NCI-H1092 (cell line): ENCODE measurements at places on chromosomes 4 and X.

- no peak for DNase-seq
Measured at GRCh38 chr4:65667506-65668041, 2.7 kb downstream of the EPHA5 start.

GRCh38 chr4:140996766-140997165 is 136.5 kb downstream of the RNF150 start:
- DNase-seq = no peak

DNA sequence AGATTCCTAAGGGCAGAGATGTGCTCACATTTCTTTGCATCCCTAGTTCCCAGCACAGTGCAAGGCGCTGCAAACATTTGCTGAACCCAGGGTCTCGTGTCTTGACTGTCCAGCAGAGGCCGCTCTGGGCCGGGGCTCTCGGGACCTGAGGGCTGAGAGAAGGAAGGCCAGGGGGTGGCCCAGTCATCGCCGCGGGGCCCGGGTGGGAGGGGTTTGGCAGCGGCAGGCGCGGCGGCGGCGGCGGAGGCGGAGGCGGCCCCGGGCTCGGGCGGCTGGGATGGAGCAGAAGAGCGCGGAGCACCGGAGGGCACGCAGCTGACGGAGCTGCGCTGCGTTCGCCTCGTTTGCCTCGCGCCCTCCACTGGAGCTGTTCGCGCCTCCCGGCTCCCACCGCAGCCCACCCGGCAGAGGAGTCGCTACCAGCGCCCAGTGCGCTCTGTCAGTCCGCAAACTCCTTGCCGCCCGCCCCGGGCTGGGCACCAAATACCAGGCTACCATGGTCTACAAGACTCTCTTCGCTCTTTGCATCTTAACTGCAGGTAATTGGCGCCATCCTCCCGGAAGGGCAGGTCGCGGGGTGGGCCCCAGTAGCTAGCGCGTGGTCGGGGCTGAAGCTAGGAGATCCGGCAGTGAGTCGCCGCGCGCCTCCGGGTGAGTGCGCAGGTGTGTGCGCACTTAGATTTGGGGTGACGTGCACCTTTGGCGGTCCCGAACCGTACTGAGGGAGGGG is at the start of gene PARM1:
Gene PARM1, plus strand, starts transcription at position 285 of the 730 bp plus-strand sequence. Its CDS starts 212 bp downstream, at position 497.
- no peak for DNase-seq

DNA sequence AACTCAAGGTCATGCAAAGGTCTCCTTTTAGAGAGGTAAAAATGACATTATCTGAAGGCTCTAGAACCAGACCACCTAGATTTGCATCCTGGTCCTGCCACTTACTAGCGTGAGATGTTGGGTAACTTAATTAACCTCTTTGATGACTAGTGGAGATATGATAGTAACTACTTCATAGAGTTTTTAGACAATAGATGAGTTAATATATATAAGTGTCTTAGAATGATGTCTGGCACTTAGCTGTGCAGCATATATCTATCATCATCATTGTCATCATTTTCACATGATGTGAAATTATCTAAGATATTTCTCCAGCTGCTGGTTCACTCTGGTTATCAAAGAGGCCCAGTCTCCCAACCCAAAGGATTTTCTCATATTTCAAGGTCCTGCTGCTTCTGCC is 126.1 kb upstream of the DCLK2 start:
- DNase-seq = no peak

DNA sequence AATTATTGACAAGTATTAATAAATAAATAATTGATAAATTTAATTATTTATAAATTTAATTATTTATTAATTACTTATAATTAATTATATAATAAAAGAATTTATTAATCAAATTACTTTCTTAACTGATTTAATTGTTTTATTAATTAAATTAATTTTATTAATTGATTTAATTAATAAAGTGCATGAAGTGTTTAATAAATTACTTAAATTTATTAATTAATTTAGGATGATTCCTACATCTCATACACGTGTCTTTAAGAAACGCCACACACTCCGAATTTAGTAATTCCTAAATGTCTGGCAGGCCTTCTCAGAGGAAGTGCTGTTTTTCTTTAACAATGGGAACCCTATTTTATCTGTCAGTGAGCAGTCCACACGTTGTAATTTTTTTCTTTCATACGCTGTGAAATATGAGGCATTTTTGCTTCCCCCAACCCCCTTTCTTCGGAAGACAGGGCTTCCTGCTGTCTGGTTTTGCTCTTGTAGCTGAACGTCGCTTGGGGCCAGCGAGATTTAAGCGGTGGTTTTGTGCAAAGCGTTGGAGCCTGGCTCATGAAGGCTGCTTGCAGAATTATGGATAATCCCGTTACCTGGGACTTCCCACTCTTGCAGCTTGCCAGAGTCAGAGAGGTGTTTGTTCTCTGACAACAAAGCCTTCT is 46.8 kb downstream of the CRLF2 start:
- DNase-seq = no peak

DNA sequence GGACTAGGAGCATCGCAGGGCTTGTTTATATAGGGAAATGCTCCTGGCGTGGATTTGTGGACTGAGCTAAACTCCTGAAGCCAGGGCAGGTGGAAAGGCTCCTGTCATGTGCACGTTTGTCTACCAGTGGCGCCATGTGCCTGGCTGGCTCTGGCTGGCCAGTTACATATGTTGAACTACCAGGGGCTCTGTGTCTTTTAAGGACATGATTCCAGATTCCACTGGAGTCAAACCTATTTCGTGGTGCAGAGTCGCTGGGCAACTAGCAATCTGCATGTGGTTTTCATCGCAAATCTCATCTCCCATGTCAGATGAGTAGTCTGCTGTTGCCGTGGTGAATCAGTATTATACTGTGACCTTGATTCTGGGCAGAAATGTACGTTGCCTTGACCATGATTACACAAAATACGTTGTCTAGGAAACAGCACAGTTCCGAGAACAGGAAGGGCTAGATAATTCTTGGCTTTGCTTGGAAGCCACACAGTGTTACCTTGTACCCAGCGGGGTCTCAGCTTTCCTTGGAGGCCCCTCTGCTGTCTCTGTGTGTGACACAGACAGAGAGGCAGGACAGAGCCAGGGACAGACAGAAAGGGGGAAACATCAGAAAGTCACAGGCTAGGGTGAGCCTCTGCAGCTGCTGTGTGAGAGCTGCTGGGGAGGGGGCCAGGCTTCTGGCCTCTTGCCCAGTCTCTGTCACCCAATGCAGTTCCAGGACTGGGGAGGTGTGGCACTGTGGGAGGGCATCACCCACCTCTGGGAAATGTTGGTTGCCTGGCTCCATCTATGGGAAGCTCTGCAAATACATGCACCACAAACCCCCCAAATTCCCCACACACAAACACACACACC is 19.2 kb downstream of the PNMA6E start:
- DNase-seq = peak; percentile 86

- no peak for DNase-seq
Measured at GRCh38 chr4:3268395-3269104, 19.6 kb downstream of the MSANTD1 start.

- no peak for DNase-seq
Measured at GRCh38 chr4:101199507-101200285, 147.6 kb downstream of the PPP3CA start.

DNA sequence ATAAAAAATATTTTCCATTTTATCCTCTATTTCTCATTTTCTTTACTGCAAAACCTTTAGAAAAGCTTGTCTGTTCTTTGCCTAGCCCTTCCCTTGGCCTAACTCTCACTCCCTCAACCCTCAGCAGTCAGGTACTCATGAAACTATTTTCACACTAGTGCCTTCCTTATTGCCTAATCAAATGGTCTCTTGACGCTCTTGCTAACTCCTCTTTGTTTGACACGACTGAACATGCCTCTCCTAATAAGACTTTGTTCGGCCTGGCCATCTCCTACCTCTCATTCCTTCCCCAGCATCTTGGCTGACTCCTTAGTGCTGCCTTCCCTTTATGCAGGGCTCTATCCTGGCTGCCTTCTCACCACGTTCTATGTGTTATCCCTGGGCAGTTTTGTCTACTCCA is 11.1 kb upstream of the LRAT start:
- no peak for DNase-seq

DNA sequence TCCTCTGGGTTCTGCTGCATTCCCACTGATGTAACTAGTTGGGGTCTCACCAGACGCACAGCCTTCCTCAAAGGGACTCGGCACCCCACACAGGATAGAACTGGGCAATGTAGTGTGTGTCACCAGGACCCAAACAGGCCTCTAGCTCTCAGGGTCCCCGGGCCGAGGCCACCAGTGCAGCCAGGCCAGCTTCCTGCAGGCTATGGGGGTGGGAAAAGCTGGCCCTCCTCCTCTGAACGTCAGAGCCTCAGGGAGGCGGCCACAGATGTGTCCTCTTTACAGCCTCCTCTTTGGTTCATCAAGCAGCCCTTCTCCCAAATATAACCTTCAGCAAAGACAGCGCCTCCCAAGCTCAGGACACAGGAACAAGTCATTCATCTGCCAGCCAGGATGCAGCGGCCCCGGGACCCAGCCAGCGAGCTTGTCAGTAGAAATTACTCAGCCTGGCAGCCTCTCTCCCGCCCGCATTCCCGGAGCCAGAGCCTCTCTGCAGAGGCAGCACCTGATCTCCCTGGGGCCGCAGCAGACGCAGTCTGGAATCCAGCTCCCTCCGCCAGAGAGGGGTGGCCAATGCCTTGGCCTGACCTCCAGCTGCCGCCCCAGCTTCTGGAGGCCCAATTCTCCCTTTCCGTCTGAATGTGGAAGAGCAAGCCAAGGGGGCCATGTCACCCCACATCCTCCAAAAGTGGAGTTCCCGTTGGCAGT is 288.5 kb downstream of the FBXW7 start:
- DNase-seq = no peak

GRCh38 chr4:65007841-65008439 is 598.7 kb upstream of the TECRL start:
- DNase-seq = peak; percentile 37

GRCh38 chr4:86451560-86452330 is 91.9 kb upstream of the MAPK10 start:
- DNase-seq = no peak

- DNase-seq = no peak
Measured at GRCh38 chr4:81550388-81550859, 78.7 kb upstream of the RASGEF1B start.

DNA sequence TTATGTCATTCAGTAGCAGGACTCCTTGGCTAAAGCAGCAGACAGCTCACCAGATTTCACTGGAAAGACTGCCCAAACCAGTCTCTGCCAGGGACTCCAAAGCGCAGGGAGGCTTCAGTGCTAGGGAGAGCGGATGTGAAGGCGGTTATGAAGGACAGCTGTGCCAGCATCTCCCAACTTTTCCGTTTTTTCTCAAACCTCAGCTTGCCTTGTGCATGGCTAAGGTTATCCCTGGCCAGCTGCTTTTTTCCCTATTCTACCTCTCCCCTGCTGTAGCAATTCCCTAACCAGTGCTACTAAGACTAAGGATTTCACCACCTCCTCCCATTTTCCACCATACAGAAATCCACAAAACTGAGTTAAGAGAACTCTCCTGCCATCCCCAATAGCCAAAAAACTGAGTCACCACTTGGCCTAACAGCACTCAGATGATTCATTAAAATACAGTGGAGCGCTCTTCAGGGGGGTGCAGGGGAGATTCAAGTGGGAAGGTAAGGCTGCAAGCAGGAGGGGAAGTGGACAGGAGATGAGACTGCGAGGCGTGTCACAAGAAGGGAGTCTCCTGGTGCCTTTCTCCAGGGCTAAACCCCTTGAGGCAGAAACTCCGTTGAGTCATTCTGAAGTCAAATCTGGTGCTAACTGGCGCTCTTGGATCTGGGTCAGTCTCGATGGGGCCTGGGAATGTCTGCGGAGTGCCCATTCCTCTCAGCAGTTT is 90.7 kb downstream of the PALLD start:
- no peak for DNase-seq

GRCh38 chr4:98260047-98260578 is 1.1 kb upstream of the RAP1GDS1 start:
- peak; percentile 39 for DNase-seq

GRCh38 chr4:105283501-105283900 is 136.8 kb downstream of the TET2 start:
- DNase-seq = no peak

- DNase-seq = no peak
Measured at GRCh38 chr4:107083-107443, 17.2 kb upstream of the ZNF718 start.

DNA sequence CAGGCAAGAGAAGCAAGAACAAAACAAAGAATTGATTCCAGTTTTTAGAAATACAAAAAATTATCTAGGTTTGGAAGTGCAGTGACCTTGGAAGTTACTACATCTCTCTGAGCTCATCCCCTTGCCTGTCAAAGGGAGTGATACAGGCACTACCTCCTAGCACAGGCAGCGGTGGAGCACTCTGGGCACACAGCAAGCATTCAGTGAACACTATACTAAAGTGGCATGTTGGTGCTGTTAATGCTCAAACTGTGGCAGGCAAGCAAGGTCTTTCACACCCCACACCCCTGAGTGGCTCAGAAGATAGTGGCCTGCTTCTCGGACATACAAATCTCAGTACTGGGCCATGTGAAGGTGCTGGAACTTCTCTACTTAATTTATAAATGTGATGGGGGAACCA is 51.2 kb downstream of the DRD5 start:
- no peak for DNase-seq

GRCh38 chr4:129998436-129999150 is 902.6 kb downstream of the C4orf33 start:
- no peak for DNase-seq

GRCh38 chr4:47533689-47534347 is 48.7 kb downstream of the ATP10D start:
- no peak for DNase-seq

DNA sequence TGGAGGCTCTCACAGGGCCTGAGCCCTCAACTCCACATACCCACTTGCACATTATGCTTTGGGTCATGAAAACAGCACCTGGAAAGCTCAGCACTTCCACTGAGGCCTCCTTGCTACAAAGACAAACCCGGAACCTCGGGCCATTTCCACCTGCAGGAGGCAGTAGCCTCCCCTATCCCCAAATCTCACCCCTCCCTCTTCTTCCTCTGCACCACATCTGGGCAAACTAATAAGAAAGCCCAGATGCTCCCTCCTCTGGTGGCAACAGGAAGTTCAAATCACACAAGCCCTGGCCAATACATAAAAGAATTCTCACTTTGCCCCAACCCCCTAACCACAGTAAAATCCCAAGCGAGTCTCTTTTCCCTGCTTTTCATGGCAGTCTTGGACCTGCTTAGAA is 136.4 kb downstream of the MAPK10 start:
- no peak for DNase-seq

GRCh38 chr4:188534917-188535316 is 395.7 kb downstream of the TRIML1 start:
- no peak for DNase-seq

DNA sequence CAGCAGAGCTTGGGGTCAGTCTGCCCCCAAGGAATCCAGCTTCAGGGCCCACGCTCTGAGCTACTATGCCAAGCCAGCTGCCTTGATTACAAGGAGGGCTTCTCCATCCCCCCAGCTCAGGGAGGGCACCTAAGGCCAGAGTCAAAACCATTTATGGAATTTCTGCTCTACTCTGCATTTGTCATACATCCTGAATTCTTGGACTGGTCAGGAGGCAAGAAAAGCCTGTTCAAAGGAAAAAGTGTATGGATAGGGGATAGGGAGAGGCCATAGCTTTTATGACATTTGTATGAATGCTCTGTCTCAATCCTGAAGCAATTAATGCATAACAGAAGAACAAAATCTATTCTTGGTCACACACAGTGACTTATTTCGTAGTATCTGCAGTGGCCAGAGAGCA is 32.2 kb downstream of the EDNRA start:
- no peak for DNase-seq

GRCh38 chr4:140559696-140560095 is 9.1 kb downstream of the UCP1 start:
- no peak for DNase-seq

GRCh38 chrX:96430756-96431455 is 253.7 kb upstream of the DIAPH2 start:
- no peak for DNase-seq
